ENCODE measurements at places on chromosomes 11 and 22.

DNA sequence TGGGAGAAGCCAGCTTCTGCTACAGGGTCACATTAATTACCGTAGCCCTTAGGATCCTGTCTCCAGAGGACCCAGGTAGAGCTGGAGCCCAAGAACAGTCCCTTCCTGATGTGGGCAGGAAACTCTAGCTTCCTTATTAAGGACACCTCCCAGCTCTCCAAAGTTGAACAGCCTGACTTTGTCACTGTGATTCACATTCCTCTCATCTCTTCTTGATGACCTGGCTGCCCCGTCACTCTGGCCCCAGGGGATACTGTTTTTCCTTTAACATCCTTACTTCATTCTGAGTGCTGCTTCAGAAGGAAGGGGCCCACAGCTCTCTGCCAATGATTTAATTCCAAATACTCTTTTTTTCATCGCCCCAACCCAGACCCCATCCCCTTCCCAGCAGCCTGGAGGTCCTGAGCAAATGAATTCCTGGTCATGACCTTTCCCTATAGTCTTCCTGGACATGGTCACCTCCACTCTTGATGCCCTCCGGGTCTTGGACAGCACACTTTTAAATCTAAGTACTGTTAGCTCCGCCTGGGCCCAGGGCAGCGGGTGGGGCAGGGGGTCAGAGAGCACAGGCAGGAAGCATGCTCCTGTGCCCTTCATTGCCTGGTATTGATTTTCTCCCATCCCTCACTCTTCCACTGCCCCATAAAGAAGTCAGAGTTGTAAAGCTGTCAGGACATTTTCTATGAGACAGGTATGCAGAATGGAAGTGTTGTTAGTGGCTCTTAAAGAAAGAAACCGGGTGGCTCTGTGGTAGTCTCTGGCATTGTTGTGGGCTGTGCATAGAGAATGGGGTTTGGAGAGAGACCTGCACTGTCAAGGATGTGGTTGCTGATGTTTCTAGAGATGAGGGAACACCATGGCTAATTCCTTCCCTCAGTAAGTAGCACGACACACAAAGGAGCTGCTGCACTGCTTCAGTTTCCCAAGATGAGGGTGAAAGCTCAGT lies 22.3 kb upstream of the SPON1 start:
- DNase-seq: peak; percentile 75

GRCh38 chr11:43694477-43694876 lies 13.9 kb downstream of the HSD17B12 start:
- DNase-seq: no peak

GRCh38 chr11:106625566-106625965 lies 392.7 kb downstream of the GUCY1A2 start:
- DNase-seq: no peak

GRCh38 chr22:33529424-33530113 lies 390.7 kb downstream of the LARGE1 start:
- DNase-seq: no peak

- DNase-seq: no peak
These were observed 3.4 kb upstream of the NR1H3 start for GRCh38 chr11:47254386-47254785.

GRCh38 chr11:128549256-128549944 lies 38.0 kb downstream of the ETS1 start:
- DNase-seq: no peak

GRCh38 chr22:32021716-32022115 lies 21.3 kb upstream of the SLC5A1 start:
- no peak for DNase-seq

DNA sequence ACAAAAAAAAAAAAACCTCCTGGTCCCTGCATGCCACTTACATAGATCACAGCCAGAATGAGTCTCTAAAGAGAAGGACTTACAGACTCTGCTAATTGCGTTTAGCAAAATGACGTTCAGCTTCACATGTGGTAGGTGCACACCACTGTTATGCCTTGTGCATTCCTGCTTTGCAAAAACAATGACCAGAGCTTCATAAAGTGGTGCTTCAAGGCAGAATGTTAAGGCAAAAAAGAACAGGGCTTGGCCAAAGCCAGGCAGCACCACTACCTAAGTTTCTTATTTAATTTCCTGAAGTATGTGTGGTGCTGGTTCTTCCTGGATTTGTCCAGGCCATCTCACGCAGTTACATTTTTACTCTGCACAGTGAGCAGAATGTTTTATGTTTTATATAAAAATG lies 85.2 kb downstream of the GALNT18 start:
- no peak for DNase-seq

- DNase-seq: peak; percentile 66
These were observed at the start of gene C22orf39 for GRCh38 chr22:19447330-19448075. Gene C22orf39 (minus strand): TSS chr22:19447711. CDS start chr22:19447688, 23 bp downstream.

- peak; percentile 86 for DNase-seq
These were observed 72.5 kb downstream of the MICAL2 start for GRCh38 chr11:12182676-12183541.

DNA sequence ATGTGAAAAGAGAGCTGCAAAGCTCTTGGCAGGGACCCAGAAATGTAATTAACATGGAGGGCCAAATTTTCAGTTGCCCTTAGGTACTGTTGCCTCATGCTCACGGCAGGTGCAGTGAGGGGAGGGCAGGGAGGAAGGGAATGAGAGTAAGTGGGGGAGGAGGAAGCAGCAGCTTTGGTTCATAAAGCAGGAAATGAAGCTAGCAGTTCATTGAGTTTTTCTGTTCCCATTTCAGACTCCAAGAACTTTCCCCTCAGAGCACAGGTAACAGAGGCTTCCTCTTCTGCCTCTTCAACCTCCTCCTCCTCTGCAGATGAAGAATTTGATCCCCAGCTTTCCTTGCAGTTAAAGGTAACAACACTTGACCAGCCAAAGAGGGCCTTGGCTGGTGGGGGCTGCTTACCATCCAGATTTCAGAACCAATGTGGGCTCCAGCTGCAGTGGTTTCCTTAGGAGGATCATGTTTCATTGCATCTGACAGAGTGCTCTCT lies 57.9 kb upstream of the PARVA start:
- DNase-seq: no peak

DNA sequence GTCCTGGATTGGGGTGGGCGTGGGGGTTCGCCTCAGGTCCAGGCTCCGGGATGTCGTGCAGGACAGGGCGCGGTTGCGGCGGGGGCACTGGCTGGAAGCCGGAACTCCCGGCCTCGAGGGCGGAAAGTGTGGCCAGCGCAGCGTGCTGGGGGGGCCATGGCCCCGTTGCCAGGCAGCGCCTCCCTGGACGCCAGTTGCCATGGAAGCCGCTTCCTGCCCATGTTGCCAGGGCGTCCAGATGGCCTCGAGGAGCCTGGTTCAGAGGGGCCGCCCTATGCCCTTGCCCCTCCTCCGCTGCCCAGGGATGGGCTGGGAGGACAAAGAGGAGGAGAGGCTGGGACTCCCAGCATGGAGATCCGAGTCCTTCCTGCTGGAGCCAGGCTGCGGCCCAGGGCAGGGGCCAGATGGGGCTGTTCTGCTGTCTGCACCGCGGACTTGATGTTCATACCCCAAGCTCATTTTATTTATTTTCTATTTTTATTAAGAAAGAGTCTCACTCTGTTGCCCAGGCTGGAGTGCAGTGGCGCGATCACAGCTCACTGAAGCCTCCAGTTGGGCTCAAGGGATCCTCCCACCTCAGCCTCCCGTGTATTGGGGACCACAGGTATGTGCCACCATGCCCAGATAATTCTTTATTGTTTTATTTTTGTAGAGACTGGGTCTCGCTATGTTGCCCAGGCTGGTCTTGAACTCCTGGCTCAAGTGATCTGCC lies 4.6 kb upstream of the CCDC188 start:
- DNase-seq: no peak

- DNase-seq: no peak
These were observed 38.0 kb downstream of the EIF3F start for GRCh38 chr11:8025123-8025522.

- DNase-seq: no peak
These were observed 10.7 kb downstream of the DTX4 start for GRCh38 chr11:59182457-59183151.

DNA sequence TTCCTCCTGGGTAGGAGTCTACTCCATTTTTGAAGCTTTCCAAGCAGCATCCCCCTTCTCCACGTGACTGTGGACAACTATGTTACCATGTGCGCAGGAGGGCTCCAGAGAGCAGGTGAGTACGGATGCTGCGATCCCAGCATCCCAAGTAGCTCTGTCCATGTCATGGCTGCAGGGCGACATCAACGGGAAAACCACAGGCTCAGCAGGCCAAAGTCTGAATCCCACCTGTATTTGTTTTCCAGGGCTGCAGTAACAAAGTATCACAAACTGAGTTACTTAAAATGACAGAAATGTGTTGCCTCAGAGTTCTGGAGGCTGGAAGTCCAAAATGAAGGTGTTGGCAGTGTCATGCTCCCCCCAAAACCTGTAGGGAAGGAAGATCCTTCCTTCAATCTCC lies 40.3 kb downstream of the MCHR1 start:
- DNase-seq: no peak

DNA sequence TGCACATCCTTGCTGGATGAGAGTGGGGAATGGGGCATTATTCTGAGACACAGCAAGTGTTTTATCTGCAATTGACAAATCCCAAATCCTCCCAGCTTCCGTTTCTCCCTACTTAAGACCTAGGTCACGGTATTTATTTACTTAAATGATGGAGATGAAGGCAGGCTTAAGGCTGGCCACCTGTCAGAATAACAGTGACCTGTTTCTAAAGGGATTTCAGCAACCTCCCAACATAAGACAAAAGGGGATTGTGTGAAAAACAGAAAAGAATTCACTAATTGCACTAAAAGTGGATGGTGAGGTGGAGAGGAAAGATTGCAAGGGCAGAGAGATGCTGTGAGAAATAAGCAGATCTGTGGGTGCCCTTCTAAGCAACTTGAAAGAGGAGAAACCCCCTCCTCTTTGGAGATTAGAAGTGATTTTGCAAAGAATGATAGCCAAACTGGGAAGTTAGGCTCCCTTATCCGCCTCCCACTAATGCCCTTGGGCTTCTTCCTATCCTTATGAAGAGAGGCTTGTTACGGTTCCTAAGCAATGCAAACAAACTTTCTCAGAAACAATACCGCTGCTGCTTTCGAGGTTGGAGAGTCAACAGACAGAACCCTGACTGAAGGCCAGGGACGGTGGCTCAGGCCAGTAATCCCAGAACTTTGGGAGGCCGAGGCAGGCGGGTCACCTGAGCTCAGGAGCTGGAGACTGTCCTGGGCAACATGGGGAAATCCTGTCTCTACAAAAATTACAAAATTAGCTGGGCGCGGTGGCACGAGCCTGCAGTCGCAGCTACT lies 84.3 kb downstream of the ARL14EP start:
- DNase-seq: no peak

DNA sequence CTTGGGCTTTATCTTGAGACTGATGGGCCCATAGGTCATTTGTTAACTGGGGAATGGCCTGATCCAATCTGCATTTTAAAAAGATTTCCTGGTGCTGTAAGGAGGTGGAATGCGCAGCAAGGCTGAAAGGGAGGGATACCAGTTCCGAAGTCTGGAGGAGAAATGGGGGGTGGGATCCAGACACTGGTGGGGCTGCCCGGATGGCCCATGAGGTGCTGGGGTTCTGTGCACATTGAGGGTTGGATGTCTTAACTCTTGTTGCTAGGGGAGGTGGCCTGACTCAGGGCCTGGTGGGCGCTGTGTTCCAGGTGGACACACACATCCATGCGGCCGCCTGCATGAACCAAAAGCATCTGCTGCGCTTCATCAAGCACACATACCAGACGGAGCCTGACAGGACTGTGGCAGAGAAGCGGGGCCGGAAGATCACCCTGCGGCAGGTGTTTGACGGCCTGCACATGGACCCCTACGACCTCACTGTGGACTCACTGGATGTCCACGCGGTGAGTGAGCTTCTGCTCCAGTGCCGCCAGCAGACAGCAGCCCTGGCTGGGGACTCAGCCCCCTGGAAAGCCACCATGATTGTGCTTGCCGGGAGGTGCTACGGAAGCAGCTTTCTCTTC lies 38.1 kb downstream of the AMPD3 start:
- no peak for DNase-seq

- no peak for DNase-seq
These were observed 5.0 kb downstream of the FTH1 start for GRCh38 chr11:61962213-61963015.

DNA sequence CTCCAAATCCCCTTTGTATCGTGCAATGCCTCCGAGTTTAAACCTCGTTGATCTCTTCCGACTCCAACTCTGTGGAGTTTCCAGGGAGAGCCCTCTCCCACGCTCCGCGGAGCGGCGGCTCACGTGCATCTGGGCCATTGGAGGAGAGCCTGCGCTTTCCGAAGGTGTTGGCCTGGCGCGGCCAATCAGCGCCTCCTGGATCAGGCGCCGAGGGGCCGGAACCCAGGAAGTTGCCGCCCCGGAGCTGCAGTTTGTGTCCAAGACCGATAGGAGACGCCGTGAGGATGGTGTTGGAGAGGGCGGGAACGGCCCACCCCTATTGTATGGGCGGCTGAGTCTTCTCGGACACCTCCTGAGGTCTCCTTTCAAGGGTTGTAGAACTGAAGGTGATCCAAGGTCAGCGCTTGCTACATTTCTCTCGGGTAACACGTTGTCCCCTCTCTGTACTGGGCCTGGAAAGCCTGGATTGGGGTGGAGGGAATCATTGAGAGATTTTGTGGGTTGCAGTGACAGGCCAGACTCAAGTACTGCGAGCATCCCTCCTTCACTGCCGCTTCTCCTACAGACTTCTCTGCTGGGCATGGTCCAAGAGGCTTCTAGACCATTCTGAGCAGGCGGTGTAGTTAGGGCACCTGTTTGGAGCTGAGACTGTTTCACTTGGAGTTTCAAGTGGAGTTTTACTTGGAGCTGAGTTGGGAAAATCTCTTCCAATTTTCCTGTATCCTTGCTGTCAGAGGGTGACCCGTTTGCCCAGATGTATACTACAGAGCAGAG lies 1.7 kb downstream of the ADAMTS15 start:
- DNase-seq: no peak

DNA sequence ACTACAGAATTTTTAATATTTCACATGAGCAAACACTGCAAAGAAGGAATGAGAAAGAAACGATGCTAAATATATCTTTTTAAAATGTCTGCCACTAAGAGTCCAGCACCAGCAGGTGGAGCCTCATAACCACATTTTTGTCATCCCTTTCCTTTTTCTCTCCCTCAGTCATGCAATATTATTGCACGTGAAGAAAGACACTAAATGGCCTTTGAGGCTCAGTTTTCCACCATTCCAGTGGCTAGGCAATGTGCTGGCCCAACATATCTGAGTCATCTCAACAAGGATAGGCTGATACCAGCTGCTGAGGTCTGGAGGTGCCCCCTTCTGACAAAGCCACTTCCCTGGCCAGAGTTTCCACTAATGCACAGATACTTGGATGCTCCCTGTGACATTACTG lies 1.8 kb downstream of the ALKBH8 start:
- DNase-seq: peak; percentile 43

DNA sequence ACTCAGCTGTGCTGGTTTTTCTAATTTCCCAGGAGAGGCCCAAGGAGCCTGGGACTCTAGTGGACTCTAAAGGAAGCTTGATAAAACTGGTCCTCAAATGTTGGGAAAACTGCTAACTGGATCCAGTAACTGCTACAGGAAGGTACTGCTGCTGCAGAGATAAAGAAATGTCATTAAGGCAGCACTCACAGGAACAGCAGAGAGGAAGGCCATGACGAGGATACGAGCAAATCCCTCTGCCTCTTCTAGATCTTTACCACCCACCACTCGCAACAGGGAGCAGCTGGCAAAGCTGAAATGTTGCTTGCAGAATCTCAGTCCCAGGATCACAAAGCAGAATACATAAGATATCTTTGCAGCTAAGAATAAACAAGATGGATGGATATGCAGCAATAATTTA lies 23.5 kb downstream of the TTC28 start:
- no peak for DNase-seq

GRCh38 chr22:37818409-37819104 lies 4.6 kb upstream of the GALR3 start:
- no peak for DNase-seq

GRCh38 chr11:119567688-119568582 lies 145.0 kb upstream of the THY1 start:
- DNase-seq: no peak
